ENCODE measurements at places on chromosomes 16 and 17.

DNA sequence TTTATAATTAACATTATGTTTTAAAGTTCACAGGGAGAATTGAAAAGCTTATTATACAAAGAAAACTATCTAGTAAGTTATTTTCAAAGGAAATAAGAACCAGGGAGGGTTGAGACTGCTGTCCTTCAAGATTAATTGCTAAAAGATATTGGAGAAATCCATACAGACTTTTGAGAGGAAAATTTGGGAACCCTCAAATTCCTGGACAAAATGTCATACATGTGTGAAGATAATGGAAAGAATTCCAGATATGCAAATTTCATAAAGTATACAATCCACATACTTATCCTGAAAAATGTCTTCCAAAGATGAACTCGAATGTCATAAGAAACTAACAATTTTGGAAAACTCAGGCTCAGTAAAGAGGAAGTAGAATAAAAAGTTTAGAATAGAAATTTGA, 213.8 kb downstream of the HS3ST3A1 start:
- no peak for DNase-seq

DNA sequence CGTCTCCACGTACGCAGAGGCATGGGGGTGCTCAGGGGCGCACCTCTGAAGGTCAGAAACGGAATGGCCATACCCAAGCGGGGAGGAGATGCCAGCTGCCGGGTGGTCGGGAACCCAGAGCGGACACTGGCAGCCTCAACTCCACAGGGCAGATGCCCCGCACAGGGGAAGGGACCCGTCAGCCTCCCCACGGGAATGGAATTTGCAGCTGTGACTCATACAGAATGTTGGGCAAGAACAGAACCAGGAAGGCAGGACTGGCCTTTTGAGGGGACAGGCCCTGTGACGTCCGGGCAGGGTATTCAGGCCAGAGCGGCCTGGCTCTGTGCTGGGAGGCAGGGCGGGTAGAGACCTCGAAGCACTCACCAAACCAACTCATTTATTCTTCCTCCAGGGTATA, 7.5 kb downstream of the TK1 start:
- DNase-seq: no peak

DNA sequence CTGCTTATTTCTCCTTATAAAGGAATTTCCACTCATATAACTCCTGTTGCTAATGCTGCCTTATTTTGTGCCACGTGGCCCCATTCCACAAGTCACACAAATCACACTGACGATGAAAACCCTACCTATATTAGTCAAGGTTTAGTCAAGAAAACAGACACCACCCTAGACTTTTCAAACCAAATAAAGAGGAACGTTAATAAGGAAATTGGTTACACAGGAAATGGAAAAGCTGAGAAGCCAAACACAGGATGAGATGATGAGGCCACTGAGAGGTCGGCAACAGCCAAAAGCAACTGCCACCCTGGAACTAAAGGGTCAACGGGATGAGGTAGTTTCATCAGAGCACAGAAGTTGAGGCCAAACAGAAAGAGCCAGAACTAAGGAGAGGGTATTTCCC, 47.3 kb upstream of the ALOX12 start:
- DNase-seq: no peak

DNA sequence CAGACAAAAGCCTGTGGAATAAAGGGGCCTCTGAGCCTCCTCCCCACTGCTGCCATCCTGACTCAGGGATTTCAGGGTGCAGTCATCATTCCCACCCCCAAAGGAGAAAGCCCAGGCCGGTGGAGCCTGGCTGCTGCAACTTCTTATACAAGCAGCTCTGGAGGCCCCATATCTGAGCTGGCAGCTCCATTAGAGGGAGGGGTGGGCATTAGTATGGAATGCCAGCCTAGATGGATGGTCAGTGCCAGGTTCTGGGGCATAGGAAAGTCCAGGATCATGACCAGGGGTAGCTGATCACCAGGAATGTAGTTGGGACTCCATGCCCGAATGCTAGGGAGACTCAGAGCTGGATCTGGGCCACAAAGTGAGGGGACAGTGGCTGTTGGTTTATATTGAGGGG, 581.0 kb downstream of the KCNJ18 start:
- DNase-seq: no peak

- no peak for DNase-seq
Measured at GRCh38 chr16:64365448-64365931, 756.4 kb downstream of the CDH11 start.

GRCh38 chr17:6753546-6753945, 2.3 kb upstream of the XAF1 start:
- no peak for DNase-seq

- DNase-seq: no peak
Measured at GRCh38 chr17:40445751-40446468, 2.7 kb downstream of the IGFBP4 start.

DNA sequence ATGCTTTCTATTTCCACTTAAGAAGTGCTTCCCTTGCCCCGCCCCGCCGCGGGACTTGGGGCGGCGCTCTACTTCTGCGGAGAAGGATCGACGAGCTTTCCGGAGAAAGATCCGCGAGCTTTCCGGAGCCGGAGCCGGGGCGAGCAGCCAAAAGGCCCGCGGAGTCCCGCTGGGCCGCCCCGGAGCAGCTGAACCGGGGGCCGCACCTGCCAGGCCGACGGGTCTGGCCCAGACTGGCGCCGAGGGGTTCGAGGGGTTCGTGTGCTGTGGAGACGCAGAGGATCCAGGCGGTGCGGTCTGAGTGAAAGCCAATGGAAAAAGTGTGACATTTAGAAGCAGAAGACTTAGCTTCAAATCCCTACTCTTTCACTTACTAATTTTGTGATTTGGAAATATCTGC, 50.8 kb downstream of the TBC1D26 start:
- DNase-seq: no peak

DNA sequence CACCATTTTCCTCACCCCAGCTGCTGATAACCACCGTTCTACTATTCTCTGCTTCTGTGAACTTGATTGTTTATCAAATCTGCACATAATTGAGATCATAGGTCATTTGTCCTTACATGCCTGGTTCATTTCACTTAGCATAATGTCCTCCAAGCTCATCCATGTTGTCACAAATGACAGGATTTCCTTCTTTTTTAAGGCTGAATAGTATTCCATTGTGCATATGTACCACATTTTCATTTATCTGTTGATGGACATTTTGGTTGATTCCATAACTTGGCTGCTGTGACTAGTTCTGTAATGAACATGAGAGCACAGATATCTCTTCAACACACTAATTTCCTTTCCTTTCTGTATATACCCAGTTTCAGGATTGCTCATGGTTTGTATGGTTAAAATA, 225.3 kb upstream of the TBX2 start:
- DNase-seq: no peak

DNA sequence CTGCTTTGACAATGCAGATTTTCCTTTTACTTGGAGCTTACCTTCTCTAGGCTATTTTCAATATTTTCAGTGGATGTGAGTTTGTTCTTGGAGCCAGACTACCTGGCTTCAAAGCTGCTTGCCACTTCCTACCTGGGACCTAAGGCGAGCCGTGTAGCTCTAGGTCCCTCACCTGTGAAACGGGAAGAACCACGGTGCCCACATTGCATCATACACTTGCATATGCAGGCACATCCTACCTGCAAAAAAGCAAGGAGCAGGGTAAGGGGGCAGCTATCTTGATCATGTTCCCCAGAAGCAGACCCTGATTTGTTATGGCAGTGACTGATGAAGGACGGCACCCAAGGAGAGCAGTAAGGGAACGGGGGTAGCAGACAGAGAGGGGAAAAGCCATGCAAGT, 27.0 kb upstream of the MPRIP start:
- no peak for DNase-seq

- no peak for DNase-seq
Measured at GRCh38 chr17:81708739-81709185, 3.3 kb upstream of the SLC25A10 start.

DNA sequence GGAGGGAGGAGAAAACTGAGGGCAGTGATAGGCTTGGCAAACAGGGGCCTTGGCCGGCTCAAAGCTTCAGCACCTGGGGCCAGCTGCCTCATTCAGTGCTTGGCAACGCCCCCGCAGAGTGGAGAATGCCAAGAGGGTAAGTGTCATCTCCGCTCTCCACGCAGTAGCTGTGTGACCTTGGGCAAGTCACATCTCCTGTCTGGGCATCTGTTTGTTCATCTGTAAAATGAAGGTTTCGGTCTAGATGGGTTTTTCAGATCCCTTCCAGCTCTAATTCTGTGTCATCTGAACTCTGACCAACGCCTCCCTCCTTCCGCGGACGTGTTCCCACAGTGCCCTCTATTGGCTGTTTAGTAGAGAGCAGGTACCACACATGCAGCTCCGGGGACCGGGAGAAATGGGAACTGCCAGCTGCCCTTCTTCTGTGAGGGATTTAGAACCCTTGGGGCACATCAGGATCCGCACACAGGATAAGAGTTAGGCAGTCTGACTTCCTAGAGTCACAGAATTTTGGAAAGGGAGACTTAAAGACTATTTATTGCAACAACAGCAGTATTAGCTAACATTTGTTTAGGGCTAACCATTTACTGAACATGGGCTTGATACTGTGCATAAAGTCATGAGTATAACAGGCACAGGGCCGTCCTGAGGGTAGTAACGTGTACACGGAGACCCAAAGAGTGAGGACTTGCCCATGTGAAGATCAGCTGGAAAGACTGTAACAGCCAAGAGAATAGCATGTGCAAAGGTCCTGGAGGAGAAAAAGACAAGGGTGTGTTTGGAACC, 26.8 kb downstream of the GP2 start:
- no peak for DNase-seq

DNA sequence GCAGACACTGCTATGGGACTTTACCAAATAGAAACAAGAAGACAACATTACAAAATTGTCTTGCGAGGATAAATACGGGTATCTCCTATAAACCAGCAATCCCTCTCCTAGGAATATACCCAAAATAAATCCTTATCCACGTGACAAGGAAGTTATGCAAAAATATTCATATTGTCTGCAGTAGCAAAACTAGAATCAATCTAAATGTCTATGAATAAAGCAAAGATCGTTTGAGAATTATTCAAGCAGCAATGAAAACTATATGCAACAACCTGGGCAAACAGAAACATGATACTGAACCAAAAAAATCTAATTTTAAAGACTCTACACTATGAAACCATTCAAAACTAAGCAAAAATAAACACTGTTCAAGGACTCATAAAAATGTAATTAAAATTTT, 9.2 kb downstream of the LUC7L start:
- DNase-seq: no peak

DNA sequence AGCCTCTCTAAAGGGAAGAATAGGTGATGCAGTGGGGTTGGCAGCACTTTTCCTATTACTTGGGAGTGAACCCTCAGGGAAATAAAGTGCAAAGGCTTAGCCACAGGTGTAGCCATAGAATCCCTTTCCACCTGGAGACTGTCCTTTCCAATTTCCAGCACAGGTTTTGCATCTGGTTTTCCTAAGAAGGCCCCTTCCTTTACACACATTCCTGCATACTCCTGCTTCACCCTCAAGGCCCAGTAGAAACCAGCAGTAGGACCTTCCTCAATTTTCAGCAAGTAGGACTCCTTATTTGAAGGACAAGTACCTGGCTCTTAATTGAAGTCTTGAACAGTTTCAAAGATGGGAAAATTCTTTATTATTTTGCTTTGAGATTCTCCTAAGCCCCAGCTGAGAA, 171.8 kb upstream of the TBX2 start:
- no peak for DNase-seq

DNA sequence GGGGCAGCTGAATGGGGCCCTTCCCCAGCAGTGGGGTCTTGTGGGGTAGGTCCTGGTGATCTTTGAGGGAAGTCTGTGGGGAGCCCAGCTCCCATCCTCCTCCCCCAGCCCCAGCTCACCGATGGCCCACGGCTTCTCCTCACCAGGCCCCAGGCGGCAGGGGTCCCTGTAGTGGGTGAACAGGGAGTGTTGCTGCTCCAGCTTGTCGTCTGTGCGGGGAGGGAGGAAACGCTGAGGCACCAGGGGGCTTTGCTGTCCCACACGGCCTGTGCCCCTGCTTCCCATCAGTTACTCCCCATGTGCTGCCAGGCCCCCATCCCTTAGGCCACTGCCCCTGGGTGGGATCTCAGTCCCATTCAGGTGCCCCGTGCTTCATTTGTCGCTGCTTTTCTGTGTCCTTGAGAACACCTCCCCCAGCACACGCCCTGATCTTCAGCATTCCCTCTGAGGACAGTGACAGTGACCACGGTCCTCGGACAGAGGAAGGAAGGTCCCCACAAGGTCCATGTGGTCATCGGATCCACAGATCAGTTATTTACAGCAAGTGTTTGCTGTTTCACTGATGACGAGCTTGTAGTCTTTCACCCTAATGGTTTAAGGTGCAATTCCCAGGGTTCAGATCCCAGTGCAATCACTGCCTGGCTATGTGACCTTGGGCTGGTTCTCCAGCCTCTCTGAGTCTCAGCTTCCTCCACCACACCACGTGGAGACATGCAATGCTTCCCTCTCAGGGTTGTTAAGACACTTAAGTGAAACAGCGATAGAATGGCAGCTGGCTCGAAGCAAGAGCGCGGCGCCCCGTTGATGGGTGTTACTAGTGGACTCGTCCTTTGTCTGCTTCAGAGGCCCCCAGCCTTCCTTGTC, 53.1 kb downstream of the PRMT7 start:
- no peak for DNase-seq

DNA sequence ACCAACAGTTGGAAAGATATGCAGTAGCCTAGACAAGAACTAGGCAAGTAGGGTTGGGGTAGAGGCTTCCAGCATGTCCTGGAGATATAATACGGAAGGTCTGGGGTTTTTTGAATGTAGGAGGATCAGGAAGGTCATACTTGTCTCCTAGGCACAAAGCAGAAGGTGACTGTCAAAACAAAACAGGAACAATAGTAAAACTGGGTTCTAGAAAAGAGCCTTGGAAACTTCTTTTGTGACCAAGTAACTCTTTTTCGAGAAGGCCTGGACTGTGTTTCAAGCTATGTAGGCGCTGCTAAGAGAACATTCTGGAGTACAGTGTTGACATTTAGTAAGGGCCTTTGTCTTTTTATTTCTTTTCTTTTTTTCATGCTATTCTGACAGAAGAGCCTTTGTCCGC, 26.9 kb upstream of the TENT4B start:
- DNase-seq: no peak

GRCh38 chr17:1272701-1273100, 2.5 kb downstream of the BHLHA9 start:
- DNase-seq: no peak

DNA sequence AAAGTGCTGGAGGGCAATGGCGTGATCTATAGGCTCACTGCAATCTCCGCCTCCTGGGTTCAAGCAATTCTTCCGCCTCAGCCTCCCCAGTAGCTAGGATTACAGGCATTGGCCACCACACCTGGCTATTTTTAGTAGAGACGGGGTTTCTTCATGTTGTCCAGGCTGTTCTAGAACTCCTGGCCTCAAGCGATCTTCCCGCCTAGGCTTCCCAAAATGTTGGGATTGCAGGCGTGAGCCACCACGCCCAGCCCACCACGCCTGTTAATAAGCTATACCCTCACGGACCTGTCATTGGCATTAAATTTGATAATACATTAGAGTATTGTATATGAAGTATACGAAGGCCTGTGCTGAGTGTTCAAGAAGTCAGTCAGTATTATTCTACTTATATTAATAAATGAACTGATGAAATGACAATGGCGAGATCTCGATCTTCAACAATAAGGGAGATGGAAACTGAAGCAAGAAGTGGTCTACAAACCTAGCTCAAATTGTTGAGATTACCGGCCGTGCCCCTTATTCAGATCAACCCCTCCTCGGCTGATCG, 818 bp upstream of the BCAS3 start:
- no peak for DNase-seq

GRCh38 chr16:11619327-11619851, 32.7 kb upstream of the LITAF start:
- no peak for DNase-seq
